ENCODE measurements at places on chromosomes 5 and 9.

- DNase-seq = peak; percentile 51
Observed at GRCh38 chr9:137316012-137316981, 14.2 kb upstream of the NRARP start.

GRCh38 chr5:137040024-137040423 lies 459.1 kb downstream of the SPOCK1 start:
- DNase-seq = no peak

DNA sequence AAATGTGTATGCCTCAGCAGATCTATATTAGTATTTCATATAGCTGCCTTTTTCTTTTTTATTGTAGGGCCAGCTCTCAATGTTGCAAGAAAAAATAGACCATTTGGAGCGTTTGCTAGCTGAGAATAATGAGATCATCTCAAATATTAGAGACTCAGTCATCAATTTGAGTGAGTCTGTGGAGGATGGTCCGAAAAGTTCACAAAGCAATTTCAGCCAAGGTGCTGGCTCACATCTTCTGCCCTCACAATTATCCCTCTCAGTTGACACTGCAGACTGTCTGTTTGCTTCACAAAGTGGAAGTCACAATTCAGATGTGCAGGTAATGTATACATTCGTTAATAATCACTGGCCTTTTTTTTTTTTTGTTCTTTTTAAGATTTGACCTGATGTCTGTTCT lies 23.7 kb downstream of the MAN2A1 start:
- no peak for DNase-seq

- DNase-seq = no peak
Observed at GRCh38 chr5:144086295-144086694, 84.2 kb downstream of the YIPF5 start.

GRCh38 chr5:147547730-147548129 lies 37.9 kb upstream of the DPYSL3 start:
- DNase-seq = no peak

DNA sequence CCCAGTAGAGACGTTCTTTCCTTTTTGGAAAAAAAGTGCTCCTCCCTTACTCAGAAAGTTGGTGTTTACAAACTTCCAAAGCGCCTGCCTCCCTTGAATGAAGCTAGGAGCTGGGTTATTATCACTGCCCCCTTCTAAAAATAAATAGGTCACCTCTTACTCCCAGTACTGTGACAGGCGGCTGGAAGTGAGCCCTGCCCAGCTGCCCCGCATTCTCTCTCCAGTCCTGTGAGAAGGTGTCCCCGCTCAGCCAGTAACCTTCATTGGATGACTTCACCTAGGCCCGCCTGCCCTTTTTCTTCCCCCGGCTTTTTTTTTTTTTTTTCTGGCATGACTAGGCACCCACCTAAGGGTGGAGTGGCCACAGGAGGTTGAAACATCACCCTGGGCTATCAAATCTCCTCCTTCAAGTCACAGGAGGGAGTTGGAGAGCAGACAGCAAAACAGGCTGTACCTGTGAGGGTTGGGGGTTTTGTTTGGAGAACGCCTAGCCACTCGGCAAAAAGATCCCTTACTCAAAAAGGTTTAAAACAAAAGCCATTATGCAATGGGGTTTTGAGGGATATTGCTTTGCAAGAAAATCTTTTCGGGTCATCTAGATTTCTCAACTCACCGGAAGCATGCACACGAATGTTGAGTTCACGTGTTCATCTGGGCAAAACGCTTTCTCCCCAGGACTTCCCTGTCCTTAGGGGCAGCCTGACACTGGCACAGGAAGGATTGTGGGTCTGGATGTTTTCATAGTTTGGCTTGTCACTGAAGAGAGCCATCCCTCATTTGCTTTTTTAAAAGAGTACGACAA lies 43.3 kb upstream of the ZNF622 start:
- no peak for DNase-seq

DNA sequence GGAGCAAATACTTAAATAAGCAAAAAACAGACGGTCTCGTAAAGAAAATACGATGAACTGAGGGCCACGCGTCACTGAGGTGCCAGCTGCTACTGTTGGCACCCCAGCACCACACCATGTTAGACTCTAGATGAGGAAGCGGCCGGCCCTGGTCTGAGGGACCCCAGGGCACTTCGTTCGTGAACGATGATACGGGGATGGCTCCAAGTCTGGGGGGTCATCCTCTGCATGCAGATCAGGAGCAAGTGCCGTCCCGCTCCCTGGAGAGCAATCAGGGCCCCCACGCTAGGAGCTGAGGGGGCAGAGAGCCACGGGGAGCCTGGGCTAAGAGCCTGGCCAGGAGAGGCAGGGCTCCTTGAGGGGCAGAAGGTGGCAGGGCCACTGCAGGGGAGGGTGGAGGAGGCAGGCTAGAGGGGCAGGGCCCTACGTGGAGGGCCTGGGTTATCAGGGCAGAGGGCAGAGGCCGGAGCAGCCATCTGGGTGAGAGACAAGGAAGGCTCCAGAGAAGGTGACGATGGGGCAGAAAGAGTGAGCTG lies 24.1 kb downstream of the SARDH start:
- no peak for DNase-seq
